ENCODE measurements at places on chromosomes 6 and 20. TPM values are rescaled to one million over a fixed set of nuclear protein-coding genes. Genes with fewer than 3 reads are reported as not detected.

XKR7 gene
- total RNA-seq = not detected

DEFB124 gene
- not detected for total RNA-seq

DEFB113 gene
- total RNA-seq = not detected

CLVS2 gene
- total RNA-seq = not detected

TMC2 gene
- total RNA-seq = not detected

EPB41L1 gene
- 12.0 TPM for total RNA-seq

NELFE gene
- total RNA-seq = 137 TPM

All from placental pericyte (primary cell).